ENCODE measurements at places on chromosomes 16 and 17.

DNA sequence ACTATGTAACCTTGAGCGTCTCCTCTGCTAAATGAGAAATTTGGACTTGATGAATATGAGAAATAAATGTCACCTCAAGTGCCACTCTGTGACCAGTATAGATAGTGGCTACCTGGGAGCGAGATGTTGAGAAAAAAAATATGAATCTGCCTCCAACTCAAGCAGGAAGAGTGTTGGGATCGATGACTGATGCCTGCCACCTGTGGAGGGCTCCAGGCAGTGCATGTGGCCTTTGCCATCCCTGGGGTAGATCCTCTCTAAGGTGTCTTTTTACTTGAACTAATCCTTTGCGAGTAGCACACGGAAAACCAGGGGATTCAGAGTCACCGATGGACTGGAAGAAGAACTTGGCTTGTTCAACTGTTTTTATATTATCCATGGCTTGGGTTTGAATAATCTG lies 9.4 kb downstream of the CCDC182 start:
- no peak for DNase-seq

GRCh38 chr16:85969591-85969990 lies 70.6 kb downstream of the IRF8 start:
- no peak for DNase-seq

- no peak for DNase-seq
These were observed 2.3 kb upstream of the DPH1 start for GRCh38 chr17:2027528-2028233.

- peak; percentile 82 for DNase-seq
These were observed 33.4 kb downstream of the CDH13 start for GRCh38 chr16:82660075-82660645.

DNA sequence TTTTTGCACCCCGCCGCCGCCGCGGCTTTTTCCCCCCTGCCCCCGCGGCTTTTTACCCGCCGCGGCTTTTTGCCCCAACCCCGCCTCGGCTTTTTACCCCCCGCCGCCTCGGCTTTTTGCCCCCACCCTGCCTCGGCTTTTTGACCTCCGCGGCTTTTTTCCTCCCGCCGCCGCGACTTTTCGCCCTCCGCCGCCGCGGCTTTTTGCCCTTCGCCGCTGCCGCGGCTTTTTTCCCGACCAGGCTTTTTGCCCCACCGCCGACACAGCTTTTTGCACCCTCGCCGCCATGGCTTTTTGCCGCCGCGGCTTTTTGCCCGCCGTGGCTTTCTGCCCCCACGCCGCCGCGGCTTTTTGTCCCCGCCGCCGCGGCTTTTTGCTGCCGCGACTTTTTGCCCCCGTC lies 137.0 kb upstream of the TP53TG3D start:
- DNase-seq, result no peak

DNA sequence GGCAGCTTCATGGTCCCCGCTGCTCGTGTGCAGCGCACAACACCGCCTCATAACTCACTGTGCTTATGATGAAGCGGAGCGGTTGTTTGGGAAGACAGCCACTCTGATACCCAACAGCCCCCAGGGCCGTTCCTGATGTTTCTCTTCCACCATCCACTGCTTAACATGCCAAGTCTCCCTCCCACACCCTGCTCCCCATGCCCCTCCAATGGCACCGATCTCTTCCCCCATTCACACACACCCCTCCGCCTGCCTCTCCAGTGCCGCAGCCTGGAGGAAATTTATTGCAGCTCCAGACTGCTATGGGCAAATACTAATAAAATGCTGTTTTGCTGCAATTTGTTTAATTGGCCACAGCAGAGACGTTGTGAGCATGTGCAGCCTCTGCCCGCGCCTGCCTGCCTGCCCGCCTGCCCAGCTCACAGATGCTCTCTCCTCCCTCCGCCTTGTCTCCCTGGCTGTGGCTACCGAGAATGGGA lies 80.3 kb upstream of the LHX1 start:
- DNase-seq, result no peak

DNA sequence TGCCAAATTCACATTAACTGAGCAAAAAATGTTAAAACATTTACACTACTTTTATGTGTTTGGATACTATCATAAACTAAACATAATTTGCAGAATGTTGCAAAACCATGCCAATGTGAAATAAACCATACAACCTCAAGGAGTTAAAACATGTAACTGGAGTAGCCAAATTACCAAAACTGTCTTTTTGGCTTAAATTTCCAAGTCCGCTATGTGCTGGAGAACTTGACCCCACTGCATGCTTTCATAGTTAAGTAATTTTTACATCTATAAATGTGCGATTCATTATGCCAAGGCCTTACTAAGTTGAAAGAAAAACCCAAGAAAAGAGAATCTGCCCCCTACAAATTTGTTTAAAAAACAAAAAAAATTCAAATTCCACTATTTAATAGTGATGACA lies 28.2 kb downstream of the BRD7 start:
- DNase-seq, result no peak

DNA sequence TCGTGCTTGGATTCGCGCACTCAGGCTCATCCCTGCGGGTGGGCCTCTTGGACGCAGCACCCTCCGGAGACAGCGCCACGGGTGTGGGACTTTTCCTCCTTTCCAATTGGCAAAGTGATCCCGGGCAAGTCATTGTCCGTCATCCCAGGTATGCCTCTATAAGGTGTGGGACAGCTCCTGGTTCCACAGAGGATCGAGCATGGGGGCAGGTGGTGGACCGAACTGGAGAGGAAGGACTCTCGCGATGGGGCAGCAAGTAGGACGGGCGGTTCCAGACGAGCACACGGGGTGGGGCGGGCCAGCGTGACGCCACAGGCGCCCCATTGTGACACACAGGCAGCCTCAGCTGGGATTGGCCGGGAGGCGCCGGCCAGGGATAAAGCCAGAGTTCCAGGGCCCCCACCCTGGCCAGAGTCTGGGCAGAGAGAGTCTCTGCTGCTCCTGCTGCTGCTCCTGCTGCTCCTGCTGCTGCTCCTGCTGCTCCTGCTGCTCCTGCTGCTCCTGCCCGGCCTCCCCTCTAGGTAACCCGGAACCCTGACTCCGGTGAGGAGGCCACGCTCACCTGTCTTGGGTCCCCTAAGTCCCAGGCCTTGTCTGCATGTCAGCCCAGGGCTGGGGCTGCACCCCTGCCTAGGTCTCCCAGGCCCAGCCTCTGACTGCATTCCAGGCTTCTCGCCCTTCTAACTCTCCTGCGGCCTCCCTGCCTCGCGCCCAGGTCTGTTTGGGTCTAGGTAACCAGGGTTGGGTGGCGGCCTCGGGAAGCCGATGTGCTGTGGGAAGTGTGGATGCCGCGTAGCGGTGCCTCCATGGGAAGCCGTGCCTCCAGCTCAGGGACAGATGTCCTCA lies 38.5 kb upstream of the SLC47A1 start:
- no peak for DNase-seq

DNA sequence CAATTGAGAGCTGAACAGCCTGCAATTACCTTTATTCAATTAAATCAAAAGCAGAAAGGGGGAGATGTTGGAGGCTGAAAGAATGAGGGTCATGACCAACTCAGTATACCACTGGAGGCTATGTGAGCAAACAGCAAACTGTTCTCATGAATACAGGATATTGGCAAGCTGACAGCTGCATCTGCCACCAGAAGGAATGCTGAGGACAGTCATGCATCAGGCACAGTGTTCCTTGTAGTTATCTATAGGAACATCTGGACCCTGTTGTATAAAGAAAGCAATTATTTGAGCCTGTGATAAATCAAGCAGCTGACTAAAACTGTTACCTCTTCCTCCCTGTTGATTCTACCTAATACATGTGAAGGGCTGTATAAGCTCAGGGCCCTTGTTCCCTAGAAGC lies 2064.6 kb downstream of the TP53TG3F start:
- no peak for DNase-seq

DNA sequence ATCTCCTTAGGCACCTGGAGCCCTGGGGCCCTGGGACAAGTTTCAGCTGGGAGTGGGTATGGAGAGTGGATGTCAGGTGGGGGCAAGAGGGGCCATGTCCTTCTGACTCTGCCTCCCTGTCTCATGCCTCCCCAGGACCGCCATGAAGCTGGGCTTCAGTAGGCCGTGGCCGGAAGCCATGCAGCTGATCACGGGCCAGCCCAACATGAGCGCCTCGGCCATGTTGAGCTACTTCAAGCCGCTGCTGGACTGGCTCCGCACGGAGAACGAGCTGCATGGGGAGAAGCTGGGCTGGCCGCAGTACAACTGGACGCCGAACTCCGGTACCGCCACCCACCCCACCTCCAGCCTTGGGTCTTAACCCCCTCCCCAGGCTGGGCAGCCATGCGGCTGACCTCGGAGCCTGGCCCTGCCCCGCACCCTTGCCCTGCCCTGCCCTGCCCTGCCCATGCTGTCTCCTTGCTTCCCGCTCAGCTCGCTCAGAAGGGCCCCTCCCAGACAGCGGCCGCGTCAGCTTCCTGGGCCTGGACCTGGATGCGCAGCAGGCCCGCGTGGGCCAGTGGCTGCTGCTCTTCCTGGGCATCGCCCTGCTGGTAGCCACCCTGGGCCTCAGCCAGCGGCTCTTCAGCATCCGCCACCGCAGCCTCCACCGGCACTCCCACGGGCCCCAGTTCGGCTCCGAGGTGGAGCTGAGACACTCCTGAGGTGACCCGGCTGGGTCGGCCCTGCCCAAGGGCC lies 20.0 kb downstream of the ACE start:
- no peak for DNase-seq

GRCh38 chr17:67452681-67453554 lies 75.8 kb downstream of the PITPNC1 start:
- no peak for DNase-seq

- DNase-seq, result peak; percentile 45
These were observed 62.0 kb upstream of the MARCHF10 start for GRCh38 chr17:62870030-62870541.

GRCh38 chr17:16269658-16270057 lies 52.6 kb downstream of the PIGL start:
- DNase-seq, result no peak

DNA sequence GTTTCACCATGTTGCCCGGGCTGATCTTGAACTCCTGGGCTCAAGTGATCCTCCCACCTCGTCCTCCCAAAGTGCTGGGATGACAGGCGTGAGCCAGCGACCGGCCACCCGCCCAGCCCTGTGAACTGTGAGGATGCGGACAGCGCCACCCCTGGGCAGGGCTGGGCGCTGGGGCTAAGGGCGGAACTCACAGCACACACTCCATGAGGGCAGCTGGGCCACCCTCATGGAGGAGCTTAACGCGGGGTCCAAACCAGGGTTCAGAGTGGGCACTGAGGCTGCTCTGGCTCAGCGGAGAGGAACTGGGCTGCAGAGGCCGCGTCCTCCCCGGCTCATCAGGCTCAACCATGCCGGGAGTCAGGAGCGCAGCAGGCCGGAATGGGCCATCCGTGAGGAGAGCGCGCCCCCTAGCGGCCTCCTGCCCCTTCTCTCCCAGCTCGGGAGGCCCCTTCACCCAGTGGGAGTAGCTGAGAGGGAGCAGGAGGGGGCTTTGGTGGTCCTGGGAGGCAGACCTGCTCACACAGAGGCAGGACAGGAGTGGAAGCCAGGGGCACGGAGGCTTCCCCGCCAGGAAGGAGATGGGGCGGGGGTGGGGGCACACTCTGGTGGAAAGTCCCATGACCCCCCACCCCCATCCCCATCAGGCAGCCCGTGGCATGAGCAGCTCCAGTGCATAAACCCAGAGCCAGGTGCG lies 13.8 kb downstream of the CORO7 start:
- DNase-seq, result peak; percentile 89

DNA sequence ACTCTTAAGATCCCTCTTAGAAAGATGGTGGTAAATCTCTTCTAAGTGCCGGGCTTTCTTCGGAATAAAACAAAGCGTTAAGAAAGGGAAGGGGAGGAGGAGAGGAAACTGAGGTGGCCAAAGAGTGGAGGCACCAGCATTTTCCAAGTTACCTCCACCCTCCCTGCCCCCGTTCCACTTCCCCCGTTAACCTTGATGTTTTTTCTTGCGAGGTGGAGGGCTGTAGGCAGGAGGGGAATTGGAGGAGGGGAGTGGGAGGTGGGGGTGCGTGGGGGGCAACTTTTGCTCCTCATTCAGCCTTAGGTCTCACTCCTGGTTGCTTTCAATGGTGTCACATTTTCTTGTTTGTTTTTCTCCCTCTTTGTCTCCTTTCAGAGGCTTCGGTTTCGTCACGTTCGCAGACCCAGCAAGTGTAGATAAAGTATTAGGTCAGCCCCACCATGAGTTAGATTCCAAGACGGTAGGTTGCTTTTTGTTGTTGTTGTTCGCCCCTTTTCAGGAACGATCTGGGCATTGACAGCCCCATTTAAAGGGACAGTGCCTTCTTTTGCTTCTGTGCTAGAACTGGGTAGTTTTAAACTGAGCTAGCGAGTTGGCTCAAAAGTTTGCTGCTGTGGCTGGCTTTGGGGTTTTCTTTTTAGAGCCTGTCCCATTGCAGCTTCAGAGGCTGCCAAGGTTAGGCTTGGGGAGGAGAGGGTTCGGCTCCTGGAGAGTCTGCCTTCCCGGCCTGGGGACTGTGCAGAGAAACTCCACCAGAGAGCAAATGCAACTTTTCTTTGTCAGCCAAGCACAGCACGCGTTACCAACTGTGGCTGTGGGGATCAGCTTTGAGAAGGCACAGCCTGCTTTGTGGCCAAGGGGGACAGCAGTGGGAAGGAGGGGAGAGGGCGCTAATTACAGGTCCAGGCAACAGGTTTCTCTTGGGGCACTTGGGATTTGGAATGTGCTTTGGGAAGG lies 1.9 kb downstream of the MSI2 start:
- no peak for DNase-seq

DNA sequence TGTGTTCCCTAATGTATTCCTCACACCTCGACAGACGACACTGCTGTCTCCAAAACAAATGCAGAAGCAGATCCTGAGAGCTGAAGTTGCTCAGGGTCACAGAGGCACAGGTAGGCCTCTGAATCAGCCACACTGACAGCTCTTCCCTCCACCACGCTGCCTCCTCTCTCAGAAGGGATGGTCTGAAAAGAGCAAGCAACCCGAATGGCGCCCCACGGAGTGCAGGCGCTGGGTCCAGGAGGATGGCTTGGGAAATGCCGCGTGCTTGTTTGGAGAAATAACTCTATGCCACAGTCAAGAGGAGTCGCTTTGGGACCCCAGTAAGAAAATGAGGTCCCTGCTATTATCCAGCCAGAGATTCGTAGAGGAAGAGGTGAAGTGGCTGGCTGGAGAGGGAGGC lies 15.9 kb downstream of the CYB561 start:
- no peak for DNase-seq
